Naive thymus-derived CD4-positive, alpha-beta T cell (primary cell): ENCODE measurements at places on chromosomes 5 and 9.

- no peak overlapping the region for H3K27ac ChIP-seq
- H3K4me1 ChIP-seq: no peaks in the 10 kb centered on the region
- no peaks in the 10 kb centered on the region for H3K36me3 ChIP-seq
- H3K4me3 ChIP-seq: no peak overlapping the region
- DNase-seq: no peak
Observed at GRCh38 chr5:178668579-178668978, 41.7 kb upstream of the CLK4 start.

DNA sequence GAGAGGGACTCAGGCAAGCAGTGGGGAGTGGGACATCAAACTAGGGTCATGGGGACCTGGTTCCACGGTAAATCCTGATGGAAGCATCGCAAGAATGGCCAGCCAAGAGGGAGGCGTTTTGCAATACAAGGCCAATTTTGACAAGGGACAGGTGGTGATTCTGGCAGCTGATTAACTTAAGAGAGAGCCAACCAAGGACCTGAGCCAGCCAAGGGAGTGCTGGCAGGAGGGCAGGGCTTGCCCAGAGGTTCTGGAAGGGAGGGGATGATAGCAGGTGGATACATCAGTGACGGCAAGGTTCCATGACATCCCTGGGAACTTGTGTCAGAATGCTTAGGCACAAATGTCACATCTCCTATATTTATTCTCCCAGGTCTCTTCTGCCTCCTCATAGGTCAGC, 32.8 kb upstream of the PUM3 start:
- no peak for DNase-seq
- H3K27ac ChIP-seq: no peak overlapping the region
- no peak overlapping the region for H3K4me3 ChIP-seq
- no peaks in the 10 kb centered on the region for H3K36me3 ChIP-seq
- no peaks in the 10 kb centered on the region for H3K4me1 ChIP-seq

GRCh38 chr5:149256451-149256850, 15.2 kb upstream of the AFAP1L1 start:
- no peaks in the 10 kb centered on the region for H3K27me3 ChIP-seq
- H3K27ac ChIP-seq: no peak overlapping the region
- DNase-seq: no peak
- H3K4me1 ChIP-seq: no peaks in the 10 kb centered on the region
- H3K36me3 ChIP-seq: no peaks in the 10 kb centered on the region
- H3K4me3 ChIP-seq: no peak overlapping the region

- DNase-seq: no peak
- H3K27ac ChIP-seq: no peak overlapping the region
Observed at GRCh38 chr5:53512539-53512938, 32.1 kb downstream of the FST start.
